ENCODE measurements at places on chromosomes 3 and 15. TPM values are rescaled to one million over a fixed set of nuclear protein-coding genes. Genes with fewer than 3 reads are reported as not detected.

DNA sequence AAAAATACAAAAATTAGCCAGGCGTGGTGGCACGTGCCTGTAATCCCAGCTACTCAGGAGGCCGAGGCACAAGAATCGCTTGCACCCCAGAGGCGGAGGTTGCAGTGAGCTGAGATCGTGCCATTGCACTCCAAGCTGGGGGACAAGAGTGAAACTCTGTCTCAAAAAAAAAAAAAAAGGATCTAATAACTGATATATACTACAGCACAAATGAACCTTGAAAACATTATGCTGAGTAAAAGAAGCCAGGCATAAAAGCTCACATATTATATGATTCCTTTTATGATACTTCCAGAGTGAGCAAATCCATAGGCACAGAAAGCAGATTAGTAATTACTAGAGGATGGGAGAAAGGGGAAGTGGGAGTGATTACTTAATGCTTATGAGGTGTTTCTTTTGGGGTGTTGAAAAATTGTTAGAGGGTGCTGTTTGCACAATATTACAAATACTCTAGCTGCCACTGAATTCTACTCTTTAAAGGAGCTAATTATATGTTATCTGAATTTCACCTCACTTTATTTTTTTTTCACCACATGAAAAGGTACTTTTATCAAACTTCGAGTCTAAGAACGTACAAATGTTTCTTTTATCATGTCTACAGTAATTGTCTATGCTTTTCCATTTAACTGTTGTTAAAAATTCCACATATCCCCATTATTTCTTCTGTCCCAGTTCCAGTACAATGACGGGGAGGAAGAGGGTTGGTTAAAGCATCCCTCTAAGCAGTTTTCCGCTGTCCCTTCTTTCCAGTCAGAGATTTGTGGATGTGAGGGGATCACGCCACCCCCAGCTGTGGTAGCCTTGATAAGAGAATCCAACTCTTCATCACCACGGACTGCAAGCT is 77.7 kb upstream of the FAM174B start:
- no peak for DNase-seq

- no peak for DNase-seq
Measured at GRCh38 chr15:25372298-25372697, 66.5 kb downstream of the UBE3A start.

DNA sequence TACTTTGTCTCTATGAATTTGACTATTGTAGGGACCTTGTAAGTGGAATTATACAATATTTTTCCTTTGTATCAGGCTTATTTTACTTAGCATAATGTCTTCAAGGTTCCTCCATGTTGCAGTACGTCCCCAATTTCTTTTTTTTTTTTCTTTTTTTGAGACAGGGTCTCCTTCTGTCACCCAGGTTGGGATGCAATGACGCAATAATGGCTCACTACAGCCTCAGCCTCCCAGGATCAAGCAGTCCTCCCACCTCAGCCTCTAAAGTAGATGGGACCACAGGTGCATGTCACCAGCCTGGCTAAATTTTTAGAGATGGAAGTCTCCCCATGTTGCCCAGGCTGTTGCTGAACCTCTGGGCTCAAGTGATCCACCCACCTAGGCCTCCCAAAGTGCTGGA is 40.5 kb upstream of the RPS17 start:
- DNase-seq: no peak

- DNase-seq: no peak
Measured at GRCh38 chr15:87387766-87388165, 868.8 kb downstream of the NTRK3 start.

The TMCO5A gene
- not detected for total RNA-seq

- no peak for DNase-seq
Measured at GRCh38 chr3:72247645-72248388, 462.9 kb upstream of the PROK2 start.

- no peak for DNase-seq
Measured at GRCh38 chr3:168865022-168865551, 769.4 kb upstream of the GOLIM4 start.

The REC114 gene
- total RNA-seq: not detected

The P2RY14 gene
- total RNA-seq: 2.4 TPM

GRCh38 chr15:53434174-53434678 is 325.2 kb downstream of the WDR72 start:
- DNase-seq: no peak

The UBA5 gene
- 45.1 TPM for total RNA-seq

- no peak for DNase-seq
Measured at GRCh38 chr3:105157067-105157765, 209.5 kb upstream of the ALCAM start.

- no peak for DNase-seq
Measured at GRCh38 chr3:73479325-73479724, 145.4 kb downstream of the PDZRN3 start.

The CMTM7 gene
- 38.2 TPM for total RNA-seq

- no peak for DNase-seq
Measured at GRCh38 chr3:108662142-108662738, 72.7 kb downstream of the DZIP3 start.

The TMEM207 gene
- total RNA-seq: not detected

DNA sequence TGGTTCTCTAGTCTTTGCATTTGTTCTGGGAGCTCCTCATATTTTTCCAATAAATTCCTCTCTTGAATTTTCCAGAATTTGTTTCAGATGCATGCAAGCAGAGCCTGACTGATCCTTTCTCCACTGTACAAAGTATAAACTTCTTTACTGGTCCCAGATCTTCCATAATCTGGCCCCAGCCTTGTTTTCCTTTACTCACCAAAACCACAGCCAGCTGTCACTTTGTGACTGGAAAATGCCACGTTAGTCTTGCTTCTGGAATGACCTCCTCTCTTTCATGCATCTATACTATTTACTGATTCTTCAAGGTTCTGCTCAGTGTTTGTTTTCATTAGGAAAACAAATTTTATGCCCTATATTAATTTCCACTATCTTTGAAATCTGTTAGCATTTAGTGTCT is 60.4 kb upstream of the SPPL2A start:
- DNase-seq: no peak

DNA sequence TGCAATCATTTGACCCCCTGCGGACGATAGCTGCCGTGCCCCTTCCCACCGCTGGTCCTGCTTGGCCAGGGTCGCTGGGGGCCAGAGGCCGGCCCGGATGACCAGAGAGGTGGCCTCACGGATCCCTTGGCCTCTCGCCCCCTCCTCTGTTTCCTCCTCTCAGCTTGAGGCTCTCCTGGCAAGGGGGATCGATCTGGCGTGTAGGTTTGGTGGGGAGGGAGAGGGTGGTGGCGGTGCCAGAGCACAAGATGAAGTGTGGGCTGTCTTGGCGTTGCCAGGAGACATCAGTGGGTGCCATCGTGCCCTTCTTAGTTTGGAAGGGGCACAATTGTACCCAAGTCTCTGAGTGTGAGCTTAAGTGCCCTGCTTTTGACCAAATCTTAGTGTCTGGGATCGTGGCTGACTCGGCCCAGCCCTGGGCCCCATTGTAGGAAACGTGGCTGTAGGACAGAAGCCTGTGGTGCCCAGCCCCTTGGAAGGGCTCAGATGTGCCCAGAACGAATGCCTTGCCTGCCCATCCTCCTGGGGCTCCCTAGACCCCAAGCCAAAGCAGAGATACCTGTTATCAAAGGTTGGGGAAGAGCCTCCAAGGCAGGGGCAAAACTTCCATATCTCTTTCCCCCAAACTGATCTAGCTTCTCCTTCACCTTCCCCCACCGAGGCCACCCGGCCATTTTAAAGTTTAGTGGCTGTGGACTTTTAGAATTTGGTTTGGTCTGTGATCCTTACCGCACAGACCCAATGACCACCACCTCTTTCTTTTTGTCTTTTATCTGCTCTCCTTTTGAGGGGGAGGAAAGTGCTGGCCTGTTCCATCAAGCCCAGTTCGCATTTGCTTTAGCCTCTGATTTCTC is 14.4 kb downstream of the NR2F2 start:
- DNase-seq: peak; percentile 60

DNA sequence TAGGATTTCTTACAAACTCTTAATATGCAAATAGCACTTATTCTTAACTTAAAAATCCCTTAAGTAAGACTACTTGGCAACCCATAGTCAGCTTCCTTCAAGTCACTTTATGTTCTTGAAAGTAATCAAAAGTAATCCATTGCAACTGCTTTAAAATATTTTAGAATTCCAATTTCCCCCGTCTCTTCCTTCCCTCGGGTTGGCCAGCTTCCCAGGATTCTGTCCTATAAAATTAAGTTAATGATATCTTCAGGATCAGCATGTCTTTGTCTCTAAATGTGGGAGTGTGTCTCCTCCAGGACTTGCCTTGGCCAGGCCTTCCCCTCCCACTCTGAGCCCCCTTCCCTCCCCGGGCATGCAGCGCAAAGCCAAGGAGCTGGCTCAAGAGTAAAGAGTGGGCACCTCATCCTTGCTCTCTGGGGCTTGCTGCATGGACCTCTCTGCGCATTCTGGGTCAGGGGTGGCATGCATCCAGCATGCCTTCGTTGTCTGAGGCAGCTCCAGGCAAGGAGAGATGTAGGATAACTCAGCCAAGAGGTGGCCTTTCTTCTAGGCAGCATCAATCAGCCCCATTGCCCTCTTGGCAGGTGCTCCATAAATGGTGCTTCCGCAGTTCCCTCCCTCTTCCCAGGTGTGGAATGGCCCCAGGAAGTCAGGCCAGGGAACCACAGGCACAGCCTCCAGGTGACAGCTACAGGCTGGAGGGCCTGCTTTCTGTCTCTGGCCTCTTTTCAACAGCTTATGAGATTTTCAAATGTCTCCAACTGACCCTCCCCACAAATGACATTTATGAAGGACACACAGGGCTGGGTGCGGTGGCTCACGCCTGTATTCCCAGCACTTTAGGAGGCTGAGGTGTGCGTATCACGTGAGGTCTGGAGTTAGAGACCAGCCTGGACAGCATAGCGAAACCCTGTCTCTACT is 108.7 kb upstream of the ALDH1A3 start:
- peak; percentile 40 for DNase-seq

The DUOXA2 gene
- not detected for total RNA-seq

GRCh38 chr3:26596335-26596734 is 26.2 kb upstream of the LRRC3B start:
- DNase-seq: no peak

GRCh38 chr3:72408983-72409779 is 439.1 kb downstream of the SHQ1 start:
- DNase-seq: no peak

The CELSR3 gene
- total RNA-seq: 2.0 TPM

The RAB6B gene
- 17.7 TPM for total RNA-seq

The CNTN3 gene
- total RNA-seq: 3.8 TPM

DNA sequence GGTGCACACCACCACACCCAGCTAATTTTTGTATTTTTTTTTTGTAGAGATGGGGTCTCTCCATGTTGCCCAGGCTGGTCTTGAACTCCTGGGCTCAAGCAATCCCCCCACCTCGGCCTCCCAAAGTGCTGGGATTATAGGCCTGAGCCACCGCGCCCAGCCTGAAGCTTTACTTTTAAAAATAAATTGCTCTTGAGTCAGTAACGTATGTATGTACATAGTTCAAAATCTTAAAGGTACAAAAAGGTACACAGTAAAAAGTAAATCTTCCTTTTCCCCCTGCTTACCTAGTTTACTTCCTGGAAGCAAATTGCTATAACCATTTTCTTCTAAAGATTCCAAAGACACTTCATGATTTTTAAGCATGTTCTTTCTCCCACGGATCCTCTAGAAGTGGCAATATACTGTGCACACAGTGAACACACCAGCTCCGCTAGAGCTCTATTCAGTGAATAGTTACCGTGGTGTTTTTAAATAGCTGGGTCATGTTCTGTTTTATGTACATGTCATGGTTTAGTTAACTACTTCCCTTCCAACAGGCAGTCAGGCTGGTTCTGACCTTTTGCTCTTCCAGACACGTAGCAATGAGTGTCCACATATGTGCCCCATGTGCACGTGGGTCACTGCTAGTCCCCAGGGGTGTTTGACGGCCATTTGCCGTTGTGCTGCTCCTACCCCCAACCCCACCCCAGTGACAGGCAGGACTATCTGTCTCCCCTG is 82.1 kb downstream of the EEFSEC start:
- DNase-seq: no peak

GRCh38 chr3:192919901-192920300 is 2.2 kb upstream of the MB21D2 start:
- DNase-seq: no peak

GRCh38 chr15:71237456-71238188 is 122.4 kb downstream of the THSD4 start:
- peak; percentile 76 for DNase-seq

The IRAK2 gene
- 8.9 TPM for total RNA-seq

DNA sequence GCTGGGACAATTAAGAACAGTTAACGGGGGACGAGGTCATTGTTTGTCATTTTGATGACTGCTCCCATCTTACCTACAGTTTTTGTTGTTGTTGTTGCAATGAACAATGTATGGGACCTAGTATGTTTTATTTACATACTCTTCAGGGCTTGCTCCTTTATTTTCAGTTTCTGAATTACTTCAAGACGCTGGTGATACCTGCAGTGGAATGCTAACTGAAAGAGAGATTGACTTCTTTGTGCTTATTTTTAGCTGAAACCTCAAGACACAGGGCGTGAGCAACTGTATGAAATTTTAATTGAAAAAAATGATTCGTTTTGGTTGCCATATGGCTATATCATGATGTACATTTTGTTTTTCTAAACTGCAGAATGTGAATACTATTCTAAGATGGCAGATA is 297.9 kb downstream of the EDEM1 start:
- DNase-seq: no peak

The POPDC2 gene
- 3.2 TPM for total RNA-seq

The PLCB2 gene
- 37.2 TPM for total RNA-seq

GRCh38 chr3:114496466-114496865 is 202.6 kb downstream of the TIGIT start:
- no peak for DNase-seq

DNA sequence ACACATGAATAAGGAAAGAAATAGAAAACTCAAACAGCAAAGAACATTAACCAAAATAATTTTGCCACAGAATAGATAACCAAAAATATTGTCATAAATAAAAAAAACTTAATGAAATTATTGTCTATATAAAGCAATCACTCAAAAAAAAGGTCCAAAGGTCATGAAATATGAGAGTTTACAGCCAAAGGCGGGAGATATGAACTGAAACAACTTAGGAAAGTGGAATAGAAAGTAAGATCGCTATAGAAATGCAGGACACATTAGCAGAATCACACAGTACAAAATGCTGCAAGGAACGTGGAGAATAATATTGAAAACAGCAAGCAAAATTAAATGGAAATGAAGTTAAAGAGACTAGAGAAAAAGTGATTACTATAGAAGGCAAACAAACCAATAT is 375.0 kb upstream of the ARHGEF26 start:
- no peak for DNase-seq

DNA sequence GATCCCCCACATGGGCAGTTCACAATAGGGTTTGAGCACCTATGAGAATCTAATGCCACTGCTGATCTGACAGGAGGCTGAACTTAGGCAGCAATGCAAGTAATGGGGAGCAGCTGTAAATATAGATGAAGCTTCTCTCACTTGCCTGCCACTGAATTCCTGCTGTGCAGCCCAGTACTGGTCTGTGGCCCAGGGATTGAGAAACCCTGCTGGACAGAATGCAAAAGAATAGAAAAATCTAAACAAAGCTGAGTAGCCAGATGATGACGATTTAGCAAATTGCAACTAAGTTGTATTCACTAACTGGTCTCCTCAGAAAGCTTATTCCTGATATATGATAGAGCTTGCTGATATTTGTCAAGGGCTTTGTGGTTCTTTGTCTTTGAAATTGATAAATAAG is 34.3 kb upstream of the APH1B start:
- DNase-seq: no peak

GRCh38 chr3:138351151-138351550 is 2.8 kb downstream of the MRAS start:
- DNase-seq: no peak

GRCh38 chr3:48023377-48023776 is 7.2 kb upstream of the MAP4 start:
- no peak for DNase-seq

Measured in kidney (tissue), 22 donors.